ENCODE measurements at places on chromosomes 3 and 15.

GRCh38 chr3:133754455-133754854, 8.3 kb downstream of the TF start:
- no peak for DNase-seq

GRCh38 chr3:87370007-87370406, 93.6 kb upstream of the POU1F1 start:
- DNase-seq = no peak

DNA sequence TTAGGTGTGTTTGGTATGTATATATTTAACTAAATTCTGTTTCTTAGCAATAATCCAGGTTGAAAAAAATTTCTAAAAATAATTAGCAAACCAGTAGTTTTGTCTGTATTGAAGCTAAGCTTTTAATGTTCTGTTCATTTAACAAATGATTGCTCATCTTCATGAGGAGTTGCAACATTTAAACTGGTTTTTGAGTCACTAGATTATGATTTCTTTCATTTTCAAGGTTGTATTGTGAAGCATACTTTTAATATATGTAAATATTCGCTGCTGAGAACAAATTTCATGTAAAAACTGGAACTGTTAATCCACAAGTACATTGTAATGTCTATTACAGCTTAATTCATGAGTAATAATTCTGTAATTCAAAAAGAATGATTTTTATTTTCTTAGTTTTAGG, 192.7 kb downstream of the MBNL1 start:
- DNase-seq = no peak

- DNase-seq = no peak
Measured at GRCh38 chr3:176848431-176849214, 348.7 kb downstream of the TBL1XR1 start.

DNA sequence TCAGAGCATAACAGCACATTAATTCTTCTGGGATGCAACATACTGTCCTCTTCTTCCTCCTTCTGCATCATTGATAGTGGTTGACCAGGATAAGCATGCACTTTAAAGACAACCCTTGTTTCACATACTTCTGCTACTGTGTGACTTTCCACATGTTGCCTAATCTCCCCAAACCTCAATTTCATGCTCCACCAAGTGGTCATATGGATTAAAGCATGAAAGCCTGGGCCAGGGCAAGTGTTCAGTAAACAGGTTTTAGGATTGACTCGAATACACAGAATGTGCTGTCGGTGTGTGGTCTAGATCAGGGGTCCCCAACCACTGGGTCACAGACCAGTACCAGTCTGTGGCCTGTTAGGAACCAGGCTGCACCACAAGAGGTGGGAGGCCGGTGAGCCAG, 22.5 kb upstream of the BFSP2 start:
- DNase-seq = peak; percentile 14

DNA sequence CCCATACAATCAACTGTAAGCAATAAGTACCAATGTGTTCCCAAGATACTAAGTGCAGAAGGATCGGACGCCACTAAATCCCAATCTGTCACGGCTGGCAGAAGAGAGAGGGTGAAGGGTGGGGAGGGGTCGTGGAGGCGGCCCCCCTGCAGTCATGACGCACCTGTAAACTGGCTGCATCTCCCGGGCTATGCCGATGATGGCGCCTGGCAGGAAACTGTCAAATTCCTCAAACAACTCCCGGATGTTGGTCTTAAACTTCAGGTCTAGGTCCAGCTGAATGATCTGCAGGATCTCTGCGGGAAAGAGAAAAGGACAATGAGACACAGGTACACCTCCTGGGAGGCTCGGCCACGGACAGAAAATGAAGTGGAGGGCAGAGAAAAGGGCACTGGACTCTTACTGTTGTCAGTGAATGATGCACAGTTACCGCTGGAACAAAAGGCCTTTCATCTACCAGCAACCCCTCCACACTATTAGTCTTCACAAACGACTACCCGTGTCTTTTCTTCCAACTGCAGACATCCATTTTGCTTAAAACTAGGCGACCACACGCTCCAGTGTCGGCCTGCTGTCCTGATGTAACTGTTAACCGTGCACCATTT, 114.6 kb downstream of the XXYLT1 start:
- no peak for DNase-seq

- DNase-seq = no peak
Measured at GRCh38 chr15:63109920-63110319, 11.7 kb upstream of the LACTB start.

GRCh38 chr15:63923993-63924950, 90.5 kb upstream of the HERC1 start:
- no peak for DNase-seq

DNA sequence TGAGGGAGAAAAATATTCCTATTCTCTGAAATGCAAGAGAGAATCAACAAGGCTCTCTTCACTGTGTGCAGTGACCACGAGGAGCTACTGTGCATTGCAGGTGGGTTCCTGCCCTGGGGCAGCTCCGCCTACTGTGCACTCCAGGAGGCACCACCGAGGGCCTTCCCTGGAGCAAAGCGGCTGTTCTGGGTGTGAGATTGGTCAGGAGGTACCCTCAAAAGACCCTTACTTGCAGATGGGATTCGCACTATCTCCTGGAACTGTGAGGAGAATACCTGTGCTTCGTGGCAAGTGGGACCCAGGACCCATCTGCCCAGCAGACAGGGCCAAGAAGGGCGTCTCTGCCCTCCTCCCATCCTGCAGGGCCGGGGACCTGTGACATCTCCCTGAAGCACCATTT, 68.9 kb downstream of the CYFIP1 start:
- no peak for DNase-seq

DNA sequence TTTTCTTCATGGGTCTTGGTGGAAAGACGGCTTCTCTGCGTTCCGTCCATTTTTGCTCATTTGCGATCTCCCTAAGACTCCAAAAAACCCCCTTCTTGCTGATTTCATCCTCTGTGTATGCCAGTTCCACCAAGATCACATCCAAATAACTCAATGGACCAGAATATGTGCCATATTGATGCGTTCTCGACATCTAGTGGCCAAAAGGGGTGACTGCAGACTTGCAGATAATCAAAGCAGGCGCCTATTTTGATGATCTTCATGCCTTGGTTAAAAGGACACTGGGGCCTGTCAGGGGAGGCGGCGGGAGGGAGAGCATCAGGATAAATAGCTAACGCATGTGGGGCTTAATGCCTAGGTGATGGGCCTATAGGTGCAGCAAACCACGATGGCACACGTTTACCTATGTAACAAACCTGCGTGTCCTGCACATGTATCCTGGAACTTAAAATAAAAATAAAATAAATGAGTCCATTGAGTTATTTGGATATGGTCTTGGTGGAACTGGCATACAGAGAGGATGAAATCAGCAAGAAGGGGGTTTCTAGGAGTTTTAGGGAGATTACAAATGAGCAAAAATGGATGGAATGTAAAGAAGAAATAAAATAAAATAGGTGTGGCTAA, 104.2 kb upstream of the RAD18 start:
- peak; percentile 30 for DNase-seq

DNA sequence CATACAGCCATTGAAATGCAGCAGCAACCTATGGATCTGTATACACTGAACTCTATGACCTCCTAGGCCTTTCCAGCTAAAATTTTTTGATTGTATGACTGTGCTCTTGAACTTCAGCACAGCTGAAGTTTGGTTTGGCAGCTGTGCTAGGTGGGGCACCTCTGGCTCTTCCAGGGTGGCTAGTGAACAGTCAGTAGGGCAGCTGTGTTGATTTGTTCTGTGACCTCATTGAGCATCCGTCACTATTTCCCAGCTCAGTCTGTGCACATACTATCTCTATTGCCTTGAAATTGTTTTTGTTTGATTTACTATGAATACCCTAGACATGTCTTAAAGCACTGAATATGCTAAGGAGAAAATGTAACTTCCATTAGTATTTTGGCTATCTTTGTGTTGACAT, 363.2 kb upstream of the NAALADL2 start:
- DNase-seq = no peak
